ENCODE measurements at places on chromosomes 6 and 20.
A peak's percentile ranks its signal among the peaks of the same experiment; 100 is the strongest.

GRCh38 chr6:140812636-140813035, 1320.1 kb upstream of the GJE1 start:
- no peak for DNase-seq

- DNase-seq = no peak
These were observed 3.0 kb downstream of the KCNG1 start for GRCh38 chr20:51019656-51020592.

DNA sequence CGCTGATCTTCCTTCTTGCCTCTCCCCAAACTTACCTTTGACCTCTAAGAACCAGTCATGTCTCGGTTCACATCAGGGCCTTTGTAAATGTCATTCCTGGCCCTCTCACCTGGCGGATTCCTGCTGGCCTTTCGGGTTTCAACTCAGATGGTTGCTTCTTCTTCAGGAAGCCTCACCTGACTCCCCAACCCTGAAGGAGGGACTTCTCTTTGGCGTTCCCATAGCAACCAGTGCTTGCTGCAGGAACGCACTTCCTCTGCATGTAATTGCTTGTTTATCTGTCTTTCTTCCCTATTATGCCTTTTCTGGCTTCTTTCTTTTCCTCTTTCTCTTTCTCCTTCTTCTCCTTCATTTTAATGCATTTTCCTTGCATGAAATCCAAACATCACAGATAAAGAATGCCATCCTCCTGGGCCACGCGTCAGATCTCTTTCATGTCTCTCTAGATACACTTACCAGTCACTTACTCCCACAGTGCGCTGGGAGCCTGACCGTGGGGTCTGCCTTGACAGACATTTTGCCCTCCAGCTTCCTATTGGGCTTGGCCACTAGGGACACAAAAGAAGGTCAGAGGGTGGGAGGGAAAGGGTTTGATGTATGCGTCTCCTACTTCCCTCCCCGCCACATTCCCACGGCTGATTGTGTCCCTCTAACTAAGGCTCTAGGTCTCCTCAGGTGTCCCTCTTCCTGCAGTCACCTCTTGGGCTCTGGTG, 295.7 kb upstream of the TSHZ2 start:
- DNase-seq = no peak

- DNase-seq = peak; percentile 16
These were observed 862 bp upstream of the SOBP start for GRCh38 chr6:107488875-107489635.

- no peak for DNase-seq
These were observed 647 bp upstream of the POU5F1 start for GRCh38 chr6:31170987-31171671.

GRCh38 chr20:45347936-45348778, at the start of gene SDC4:
Gene SDC4 (minus strand): TSS chr20:45348424. CDS start chr20:45348384, 40 bp downstream.
- DNase-seq = peak; percentile 64

GRCh38 chr6:18245642-18246041, 18.7 kb downstream of the DEK start:
- DNase-seq = no peak

DNA sequence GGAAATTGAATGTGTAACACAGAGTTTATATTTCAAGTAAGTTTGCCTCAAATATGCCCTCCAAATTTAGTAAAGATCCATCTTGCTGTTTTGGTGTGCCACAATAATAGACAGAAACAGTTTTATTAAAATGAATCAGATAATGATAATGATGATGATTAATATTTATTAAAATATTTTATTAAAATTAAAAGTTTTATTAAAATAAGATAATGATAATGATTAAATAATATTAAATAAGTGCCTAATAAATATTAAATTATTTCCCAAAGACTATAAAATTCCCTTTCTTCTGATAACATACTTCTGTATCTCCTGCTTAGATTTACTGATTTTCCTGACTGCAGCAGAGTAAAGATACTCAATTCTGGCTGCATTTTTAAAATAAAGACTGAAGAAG, 134.5 kb downstream of the PRDM13 start:
- no peak for DNase-seq

- no peak for DNase-seq
These were observed 900.9 kb downstream of the QKI start for GRCh38 chr6:164315376-164315775.

GRCh38 chr6:158154816-158155215, 13.2 kb downstream of the SERAC1 start:
- no peak for DNase-seq

DNA sequence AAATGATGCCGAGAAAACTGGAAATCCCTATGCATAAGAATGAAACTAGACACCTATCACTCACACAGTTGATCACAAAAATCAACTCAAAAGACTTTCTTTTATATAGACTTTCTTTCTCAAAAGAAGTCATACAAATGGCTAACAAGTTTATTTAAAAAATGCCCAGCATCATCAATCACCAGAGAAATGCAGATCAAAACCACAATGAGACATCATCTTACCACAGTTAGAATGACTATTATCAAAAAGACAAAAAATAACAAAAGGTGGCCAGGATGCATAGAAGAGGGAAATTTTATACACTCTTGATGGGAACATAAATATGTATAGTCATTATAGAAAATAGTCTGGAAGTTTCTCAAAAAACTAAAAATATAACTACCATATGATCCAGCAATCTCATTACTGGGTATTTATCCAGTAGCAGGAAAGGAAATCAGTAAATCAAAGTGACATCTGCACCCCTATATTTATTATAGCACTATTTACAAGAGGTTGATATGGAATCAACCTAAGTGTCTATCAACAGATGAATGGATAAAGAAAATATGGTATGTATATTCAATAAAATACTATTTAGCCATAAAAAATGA, 3.4 kb upstream of the RNF217 start:
- DNase-seq = peak; percentile 69

DNA sequence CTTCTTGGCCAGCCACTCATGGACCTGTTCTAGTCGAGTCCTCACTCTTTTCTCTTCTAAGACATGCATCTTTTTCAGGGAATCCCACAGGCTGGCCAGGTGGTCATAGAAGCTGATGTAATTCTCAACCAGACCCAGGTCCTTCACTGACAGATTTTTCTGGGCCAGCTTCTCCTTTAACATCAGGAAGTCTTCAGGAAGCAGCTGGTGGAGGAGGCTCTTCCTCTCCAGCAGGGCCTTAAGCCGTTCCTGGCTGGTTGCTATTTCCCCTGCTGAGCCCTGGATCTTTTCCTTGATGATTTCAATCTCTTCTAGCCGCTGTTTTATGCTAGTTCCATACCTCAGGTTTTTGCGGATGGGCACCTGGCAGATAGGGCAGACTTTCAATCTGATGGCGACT, 28.6 kb downstream of the DDX27 start:
- DNase-seq = no peak

GRCh38 chr20:35191419-35192117, 19.7 kb downstream of the PROCR start:
- DNase-seq = no peak
